Cerebellum (tissue), 4 donors: ENCODE measurements at places on chromosomes 16 and 17. TPM values are rescaled to one million over a fixed set of nuclear protein-coding genes. Genes with fewer than 3 reads are reported as not detected.

Gene NTN3
- total RNA-seq = 2.5 TPM

DNA sequence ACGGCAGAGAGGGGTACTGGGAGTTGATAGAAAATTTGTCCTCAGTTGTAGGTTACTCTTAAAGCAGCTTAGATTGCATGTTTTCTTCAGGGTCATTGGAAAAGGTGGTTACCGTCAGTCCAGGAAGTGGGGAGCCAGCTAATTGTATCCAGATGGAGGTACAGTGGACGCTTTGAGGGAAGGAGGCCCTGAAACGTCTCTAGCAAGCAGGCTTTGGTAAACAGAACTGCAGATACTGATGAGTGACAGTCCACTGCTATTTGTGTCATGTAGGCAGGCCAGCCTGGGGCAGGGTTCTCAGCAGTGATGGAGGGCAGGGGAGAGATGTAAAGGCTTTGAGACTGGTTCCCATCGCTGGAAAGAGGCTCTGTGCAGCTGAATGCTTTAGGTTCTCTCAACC lies 30.2 kb upstream of the ST6GALNAC1 start:
- no peak for DNase-seq

Gene FZD2
- 4.4 TPM for total RNA-seq

Gene ATAD5
- 11.2 TPM for total RNA-seq

Gene HP
- 0.27 TPM for total RNA-seq

Gene ARHGAP23
- 35.2 TPM for total RNA-seq

DNA sequence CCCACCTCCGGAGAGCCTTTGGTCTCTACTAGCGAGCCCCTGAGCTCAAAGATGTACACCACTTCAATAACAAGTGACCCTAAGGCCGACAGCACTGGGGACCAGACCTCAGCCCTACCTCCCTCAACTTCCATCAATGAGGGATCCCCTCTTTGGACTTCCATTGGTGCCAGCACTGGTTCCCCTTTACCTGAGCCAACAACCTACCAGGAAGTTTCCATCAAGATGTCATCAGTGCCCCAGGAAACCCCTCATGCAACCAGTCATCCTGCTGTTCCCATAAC lies 702 bp downstream of the SPN start:
- DNase-seq = no peak

Gene PKMYT1
- 5.0 TPM for total RNA-seq

- DNase-seq = no peak
Observed at GRCh38 chr17:60534613-60535157, 8.6 kb upstream of the APPBP2 start.

DNA sequence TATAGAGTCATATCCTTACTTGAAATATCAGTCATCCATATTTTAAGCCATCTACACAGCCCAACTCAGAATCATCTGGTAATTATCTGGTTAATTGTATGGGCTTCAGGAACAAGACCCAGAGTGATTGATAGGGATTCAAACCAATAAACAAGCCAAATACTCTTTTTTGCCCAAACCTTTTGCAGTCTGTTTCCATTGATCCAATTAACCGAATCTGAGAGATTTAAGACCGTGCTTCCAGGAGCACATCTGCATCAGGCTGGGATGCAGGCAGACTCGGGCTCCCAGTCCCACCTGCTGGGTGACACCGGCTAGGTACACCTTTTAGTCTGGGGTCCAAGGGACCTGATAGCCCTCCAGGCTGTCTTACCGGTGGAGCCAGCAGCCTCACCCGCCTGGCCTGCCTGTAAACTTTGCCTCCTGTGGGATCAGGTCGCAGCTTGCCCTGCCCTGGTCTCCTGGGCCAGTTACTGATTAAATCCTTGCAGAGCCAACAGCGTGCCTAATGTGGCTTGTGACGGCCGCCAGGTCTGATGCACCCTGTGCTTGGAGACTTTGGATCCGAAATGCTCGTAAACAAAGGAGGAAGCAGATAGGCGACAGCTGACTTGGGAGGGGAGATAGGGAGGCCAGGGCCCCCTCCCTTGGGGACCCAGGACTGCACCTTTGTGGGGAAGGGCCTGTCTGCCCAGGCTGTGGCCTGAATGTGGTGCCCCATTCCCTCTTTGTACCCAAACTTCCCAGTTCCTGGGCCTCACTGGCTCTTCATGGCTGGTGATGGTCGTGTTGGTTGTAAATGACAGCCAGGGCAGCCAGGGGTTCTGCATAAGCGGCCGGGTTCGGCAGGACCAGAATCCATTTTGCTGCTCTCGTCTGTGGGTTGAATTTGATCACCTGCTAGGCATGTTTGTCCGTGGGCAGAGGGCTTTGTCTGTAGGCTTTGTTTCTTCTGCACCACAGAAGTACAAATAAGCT lies 3.8 kb downstream of the CMIP start:
- no peak for DNase-seq

DNA sequence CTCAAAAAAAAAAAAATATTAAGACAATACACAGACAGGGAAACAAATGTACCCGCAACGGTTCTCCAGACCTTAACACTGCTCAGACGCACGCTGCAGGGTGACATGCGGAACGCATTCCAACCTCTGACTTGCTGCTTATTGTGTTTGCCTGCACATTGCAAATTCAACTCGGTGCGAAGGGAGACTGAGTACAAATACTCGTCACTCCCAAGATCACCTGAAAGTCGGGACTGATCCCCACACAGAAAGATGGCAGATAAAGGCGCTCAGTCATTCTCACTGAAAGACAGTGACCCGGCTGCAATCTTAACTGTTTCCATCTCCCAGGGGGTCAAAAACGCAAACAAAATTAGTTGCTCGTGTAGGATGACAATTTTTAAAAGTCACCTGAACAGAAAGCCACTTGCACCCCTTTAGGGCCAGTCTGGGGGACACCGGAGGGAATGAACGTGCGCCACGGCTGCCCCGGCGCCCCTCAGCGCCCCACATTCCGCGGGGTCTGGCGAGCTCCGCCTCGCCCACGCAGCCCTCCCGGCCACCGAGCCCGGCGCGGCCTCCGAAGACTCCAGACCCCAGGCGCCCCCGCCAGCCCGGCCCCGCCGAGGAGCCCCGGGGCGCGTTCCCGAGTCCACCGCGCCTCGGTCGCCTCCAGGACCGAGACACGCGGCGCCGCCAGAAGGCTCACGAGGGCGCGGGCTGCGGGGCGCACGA lies 589 bp downstream of the CLCN7 start:
- DNase-seq = no peak

GRCh38 chr17:17001076-17001777 lies 29.3 kb upstream of the TNFRSF13B start:
- DNase-seq = no peak

- DNase-seq = no peak
Observed at GRCh38 chr16:53052519-53053501, at the start of gene CHD9NB. TSS of gene CHD9NB (minus strand) at chr16:53052897. CDS start at chr16:53044158, 8,739 bp downstream.

- no peak for DNase-seq
Observed at GRCh38 chr17:74340470-74341023, 14.5 kb downstream of the KIF19 start.

Gene TPPP3
- 7.3 TPM for total RNA-seq

DNA sequence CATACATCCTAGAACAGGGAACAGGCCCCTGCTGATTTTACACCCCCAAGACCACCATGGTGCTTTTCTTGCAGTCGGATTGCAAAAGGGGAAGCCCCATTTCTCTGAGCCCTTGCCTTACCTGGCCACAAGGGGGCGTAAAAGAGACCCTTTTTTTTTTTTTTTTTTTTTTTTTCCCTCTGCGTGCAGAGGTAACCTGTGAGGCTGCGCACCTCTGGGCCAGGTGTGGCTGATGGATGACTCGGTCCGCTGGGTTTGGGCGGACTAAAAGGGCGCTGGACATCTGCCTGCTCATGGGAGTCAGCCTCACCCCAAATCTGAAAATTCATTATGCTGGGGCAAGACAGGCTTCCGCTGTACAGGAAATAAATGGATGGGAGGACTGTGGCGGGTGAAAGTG lies 281.0 kb downstream of the CBLN1 start:
- no peak for DNase-seq

GRCh38 chr16:19167710-19168370 lies at the start of gene SYT17:
TSS of gene SYT17 (plus strand) at chr16:19168240. CDS start at chr16:19168647, 407 bp downstream.
- peak; percentile 21 for DNase-seq

GRCh38 chr17:67994817-67995569 lies 1.3 kb downstream of the C17orf58 start:
- DNase-seq = peak; percentile 72

DNA sequence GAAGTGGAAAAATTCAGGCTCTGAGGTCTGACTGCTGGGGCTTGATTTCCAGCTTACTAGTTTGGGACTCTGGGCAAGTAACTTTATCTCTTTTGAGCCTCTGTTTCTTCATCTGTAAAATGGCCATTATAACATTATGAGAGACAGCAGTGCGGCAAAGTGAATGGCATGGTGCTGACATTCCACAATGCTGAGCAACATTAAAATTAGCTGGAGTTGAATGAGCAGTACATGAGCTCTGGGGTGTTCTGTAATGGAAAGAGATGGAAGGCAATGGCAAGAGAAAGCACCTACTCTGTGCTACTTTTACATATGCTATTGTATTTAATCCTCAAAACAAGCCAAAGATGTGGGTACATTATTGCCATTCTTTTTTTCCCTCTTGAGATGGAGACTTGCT lies 535.7 kb upstream of the CDH11 start:
- no peak for DNase-seq

DNA sequence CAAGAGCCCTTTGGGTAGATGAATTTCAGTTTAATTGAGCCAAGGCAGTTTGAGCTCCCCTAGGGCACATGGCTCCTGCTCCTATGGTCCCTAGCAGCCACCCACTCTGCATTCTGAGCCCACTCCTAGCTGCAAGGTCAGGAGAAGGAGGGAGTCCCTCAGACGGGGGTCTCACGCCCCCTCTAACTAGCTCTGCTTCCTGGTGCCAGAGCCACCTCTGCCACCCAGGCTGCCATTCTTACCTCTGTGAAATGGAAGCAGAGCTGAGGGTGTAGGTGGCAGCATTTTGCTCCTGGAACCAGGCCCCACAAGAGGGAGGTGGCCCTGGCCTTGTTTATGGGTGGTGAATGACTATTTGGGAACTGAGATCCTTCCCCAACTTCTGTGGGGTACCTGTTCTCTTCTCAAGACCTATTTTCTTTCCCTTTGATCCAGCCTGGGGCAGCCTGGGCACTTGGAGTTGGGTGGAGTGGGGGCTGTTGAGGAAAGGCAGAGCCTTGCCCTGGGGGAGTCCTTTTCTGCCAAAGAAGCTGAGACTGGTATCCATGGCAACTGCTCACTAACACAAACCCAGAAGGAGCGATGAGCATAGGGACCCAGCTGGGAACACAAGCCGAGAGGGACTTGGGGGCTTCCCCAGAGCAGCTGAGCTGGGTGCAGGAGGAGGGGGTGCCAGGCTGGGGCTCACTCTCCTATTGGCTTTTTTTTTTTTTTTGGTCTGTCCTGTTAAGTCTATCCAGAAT lies 4.8 kb downstream of the SPNS2 start:
- no peak for DNase-seq

Gene TNFRSF17
- not detected for total RNA-seq
